AG08395 (cell line): ENCODE measurements at places on chromosomes 11 and 22.

DNA sequence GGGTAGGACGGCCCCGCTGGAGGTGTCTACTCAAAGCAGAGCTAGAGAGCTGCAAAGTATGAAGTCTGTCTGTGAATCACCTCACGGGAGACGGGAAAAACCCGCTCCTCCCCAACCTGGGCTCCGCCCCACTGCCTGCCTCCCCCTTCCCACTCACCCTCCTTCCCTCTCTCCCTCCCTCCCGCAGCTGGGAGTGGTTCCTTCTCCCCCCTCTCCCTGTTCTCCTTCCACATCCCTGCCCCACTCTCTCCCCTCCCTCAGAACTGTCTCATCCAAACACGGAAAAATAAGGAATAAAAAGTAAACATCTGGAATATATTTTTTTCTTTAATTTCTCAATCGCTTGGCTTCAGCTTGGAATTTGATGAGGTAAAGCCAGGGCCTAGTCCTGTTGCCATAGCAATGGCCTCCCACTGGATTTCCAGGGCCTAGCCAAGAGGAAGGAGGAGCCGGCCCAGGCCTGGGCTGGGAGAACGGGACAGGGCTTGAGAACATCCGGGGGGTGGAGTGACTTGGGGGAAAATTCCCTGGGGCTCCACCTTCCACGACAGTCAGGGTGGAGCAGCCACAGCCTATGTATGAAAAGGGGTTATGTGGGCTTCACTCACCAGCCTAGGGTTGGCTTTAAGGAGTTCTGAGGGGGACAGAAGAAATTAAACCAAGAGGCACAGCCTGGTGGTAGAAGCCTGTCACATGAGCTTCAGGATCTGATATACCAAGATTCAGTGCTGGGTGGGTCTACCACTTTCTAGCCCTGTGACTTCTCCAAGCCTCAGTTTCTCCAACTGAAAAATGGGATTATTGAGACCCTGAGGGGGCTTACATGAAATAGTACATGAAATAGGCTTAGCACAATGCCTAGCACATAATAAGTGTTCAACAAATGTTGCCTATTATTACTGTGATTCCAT, 2.2 kb downstream of the TNKS1BP1 start:
- DNase-seq: peak; percentile 99

- DNase-seq: no peak
These were observed 7.2 kb downstream of the LYVE1 start for GRCh38 chr11:10561043-10561818.

DNA sequence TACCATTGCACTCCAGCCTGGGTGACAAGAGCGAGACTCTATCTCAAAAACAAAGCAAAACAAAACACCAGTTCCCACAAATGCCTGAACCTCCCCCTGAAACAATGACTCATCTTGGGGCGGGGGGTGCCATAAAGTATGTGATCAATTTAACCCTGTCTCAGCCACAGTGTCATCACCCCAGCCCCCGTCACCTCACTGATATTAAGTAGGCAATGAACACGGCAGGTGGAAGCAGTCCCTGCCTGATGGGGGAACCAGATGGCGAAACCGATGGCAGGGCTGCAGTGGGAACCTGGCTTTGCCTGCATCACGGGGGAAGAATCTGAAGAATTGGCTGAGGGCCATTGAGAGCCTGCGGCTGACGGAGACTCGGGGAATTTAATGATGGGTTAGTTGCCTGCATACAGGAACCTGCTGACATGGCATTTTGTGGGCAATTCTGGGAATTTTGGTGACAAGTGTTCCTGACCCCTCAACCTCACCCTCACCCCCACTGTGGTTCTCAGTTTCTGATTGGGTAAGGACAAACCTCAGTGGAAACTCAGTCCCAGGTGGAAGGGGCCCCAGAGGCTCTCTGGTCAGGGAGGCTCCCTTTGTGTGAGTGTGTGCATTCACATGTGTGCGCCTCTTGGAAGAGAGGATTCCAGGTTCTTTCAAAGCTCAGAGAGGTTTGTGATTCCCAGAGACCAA, 39.1 kb upstream of the SHISAL1 start:
- peak; percentile 94 for DNase-seq

- no peak for DNase-seq
These were observed 1303.4 kb downstream of the TBC1D22A start for GRCh38 chr22:48065892-48066291.

DNA sequence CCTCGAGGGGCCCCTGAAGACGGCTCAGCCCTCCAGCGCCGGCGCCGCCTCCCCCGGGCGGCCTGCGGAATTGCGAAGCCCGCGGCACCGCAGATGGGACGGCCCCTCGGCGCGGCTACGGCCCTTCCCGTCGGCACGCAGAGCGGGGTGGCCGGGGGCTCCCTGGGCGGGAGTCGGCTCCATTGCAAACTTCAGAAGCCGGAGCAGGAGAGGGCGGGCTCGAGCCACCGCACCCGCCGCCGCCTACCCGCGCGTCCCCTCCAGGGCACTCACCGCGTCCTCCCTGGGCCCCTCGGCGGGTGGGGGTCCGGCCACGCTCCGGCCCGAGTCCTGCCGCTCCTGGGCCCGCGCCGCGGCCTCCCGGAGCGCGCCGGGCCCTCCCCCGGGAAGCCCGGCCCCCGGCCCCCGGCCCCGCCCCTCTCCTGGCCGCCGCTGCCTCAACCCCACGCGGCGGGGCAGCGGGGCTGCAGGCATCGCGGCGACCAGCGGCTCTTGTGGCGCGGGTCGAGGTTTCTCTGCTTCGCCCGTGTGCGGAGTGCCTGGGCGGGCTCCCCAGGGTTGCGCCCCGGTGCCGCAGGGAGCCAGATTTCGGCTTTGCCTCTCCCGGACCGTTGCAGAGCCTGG, at the start of gene PACSIN3:
TSS of gene PACSIN3 (minus strand) at position 359 of the 624 bp plus-strand sequence. CDS start 3,707 bp downstream, outside the sequence.
- DNase-seq: peak; percentile 65

DNA sequence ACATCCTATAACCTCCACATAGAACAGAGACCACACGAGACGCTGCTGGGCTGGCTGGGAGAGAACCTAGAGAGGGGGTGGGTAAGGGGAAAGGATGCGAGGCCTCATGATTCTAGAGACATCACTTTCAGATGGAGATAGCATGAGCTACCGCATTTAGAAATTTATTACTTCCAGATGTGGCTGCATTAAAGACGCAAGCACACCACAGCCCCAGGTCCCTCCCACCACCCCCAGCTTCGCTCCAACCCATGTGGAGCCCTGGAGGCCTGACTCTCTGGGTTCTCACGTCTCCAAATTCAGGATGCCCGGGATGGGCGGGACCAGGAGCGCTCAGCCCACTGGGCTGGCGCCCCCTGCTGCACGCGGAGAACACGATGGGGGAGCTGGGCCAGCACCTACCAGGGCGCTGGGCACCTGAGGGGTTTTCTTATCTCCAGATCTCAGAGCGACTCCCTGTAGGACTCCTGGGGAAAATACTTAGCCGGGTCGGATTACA, 13.6 kb downstream of the MRPL21 start:
- DNase-seq: peak; percentile 93

DNA sequence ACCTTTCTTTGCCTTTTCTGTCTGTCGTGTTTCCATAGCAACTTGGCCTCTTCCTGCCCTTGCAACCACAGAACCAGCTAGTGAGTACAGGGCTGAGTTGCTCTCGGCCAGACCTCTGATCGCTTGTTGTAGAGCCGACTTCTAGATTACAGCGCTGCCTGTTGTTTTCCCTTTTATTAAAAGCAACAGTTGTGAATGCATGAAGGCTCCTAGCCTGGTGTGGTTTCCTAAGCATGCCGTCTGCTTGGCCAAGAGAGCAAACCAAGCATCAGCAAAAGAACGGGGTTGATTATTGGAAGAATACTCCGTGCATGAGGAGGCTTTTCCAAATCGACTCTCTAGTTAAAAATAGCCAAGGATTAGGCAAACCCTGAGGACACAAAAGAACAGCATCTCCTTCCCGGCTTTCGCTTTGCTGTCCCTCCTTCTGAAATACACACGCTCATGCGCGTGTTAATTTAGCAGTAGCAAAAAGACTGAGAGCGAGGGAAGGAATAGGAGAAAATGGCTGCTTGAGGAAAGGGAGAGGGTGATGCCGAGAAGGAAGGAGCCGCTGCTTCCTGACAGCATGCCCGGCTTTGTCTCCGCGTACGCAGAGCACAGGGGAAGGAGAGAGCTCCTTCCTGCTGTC, 71.5 kb upstream of the TTC12 start:
- peak; percentile 67 for DNase-seq

GRCh38 chr11:69828971-69829344, 9.7 kb upstream of the FGF3 start:
- DNase-seq: no peak

- DNase-seq: no peak
These were observed 73.0 kb downstream of the BLID start for GRCh38 chr11:122042981-122043380.

- no peak for DNase-seq
These were observed 40.6 kb upstream of the ARL14EP start for GRCh38 chr11:30282289-30282631.

- no peak for DNase-seq
These were observed 4.5 kb downstream of the GSTT2 start for GRCh38 chr22:23984430-23984829.

DNA sequence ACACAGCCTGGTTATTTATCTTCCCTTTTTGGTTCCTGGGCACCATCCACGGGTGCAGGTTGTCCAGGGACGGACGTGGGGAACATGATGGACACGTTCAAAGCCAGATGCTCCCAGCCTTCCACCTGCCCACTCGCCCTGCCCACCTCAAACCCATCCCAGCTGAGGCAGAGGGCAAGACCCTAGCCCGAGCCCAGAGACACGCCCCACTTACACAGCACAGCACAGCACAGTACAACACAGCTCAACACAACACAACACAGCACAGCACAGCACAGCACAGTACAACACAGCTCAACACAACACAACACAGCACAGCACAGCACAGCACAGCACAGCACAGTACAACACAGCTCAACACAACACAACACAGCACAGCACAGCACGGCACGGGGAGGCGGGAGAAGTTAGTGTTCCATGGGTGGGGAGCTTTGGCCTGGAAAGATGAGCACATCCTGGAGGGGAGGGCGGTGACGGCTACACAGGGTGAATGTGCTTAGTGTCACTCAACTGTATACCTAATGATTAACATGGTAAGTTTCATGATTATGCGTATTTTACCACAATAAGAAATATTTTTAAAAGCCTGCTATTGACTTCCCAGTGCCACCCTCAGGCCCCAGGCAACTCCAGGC, 1507.5 kb downstream of the BRD1 start:
- DNase-seq: no peak

GRCh38 chr11:107957109-107957588, 28.9 kb downstream of the RAB39A start:
- peak; percentile 35 for DNase-seq

- no peak for DNase-seq
These were observed at the start of the genes BSCL2 and GNG3 for GRCh38 chr11:62707277-62707861. Gene BSCL2 (minus strand): TSS chr11:62707424. CDS start chr11:62707195, 229 bp downstream. Gene GNG3 (plus strand): TSS chr11:62707676. CDS start chr11:62708296, 620 bp downstream.

- DNase-seq: no peak
These were observed 215.7 kb downstream of the CSNK2A3 start for GRCh38 chr11:11137339-11137738.

DNA sequence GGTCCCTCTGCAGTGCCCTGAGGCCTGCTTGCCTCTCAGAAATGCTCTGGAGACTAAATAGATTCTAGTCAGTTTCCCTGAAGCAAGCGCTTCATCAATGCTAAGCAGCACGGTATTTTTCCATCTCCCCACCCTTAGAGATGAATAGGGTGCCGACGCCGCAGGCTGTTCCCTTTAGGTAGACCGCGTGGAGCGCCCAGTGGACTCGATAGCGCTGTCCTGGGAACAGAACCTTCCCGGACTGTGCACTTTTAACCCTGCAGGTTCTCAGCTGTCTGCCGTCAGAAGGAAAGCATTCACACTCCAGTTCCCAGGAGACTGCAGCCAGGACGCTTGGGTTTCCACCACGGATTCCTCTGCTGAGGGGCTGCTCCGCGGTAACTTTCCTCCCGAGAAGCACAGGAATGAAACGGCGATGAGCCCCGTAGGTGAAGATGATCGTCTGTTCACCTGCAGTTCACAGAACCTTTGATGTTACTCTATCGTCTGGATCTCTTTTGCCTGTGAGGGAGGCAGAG, 9.1 kb upstream of the KCNJ1 start:
- DNase-seq: no peak

DNA sequence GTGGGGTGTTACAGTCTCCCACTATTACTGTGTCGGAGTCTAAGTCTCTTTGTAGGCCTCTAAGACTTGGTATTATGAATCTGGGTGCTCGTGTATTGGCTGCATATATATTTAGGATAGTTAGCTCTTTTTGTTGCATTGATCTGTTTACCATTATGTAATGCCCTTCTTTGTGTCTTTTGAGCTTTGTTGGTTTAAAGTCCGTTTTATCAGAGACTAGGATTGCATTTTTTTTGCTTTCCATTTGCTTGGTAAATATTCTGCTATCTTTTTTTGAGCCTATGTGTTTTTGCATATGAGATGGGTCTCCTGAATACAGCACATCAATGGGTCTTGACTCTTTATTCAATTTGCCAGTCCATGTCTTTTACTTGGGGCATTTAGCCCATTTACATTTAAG, 97.6 kb downstream of the PDE3B start:
- DNase-seq: no peak

- no peak for DNase-seq
These were observed 766 bp downstream of the APOL2 start for GRCh38 chr22:36238373-36239149.

DNA sequence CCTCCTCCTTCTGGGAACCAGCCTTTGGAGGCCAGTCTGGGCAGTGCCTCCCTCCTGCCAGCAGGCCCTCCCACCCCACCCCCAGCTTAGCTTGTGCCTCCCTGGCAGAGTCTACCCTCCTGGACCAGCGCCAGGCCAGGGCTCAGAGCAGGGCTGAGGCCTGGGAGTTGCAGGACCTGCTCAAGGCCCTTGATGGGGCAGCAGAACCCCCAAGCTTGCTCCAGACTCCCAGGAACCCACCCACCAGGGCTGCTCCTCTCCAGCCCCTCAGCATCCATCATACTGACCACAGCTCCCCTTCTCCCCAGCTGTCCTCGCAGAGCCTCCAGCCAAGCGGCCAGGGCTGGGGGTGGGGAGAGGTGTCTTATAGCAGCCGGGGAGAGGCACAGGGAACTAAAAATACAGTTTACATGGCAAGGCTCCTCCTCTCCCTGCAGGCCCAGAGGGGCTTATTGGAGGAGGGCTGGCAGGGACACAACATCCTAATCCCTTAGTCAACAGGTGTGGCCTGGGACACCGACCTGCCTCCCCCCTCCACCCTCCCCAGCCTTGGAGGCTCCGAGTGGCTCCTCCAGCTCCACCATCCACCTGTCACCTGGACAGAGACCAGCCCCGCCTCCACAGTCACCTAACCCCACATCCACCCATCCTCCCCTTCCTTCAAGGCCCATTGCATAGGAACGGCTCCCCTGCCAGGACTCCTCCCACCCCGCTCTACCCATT, 5.2 kb upstream of the MB start:
- no peak for DNase-seq

GRCh38 chr22:37924386-37925065, 18.4 kb downstream of the MICALL1 start:
- no peak for DNase-seq

- DNase-seq: no peak
These were observed 53.4 kb upstream of the HTATIP2 start for GRCh38 chr11:20310137-20310536.
